ENCODE measurements at places on chromosomes 11 and 22. TPM values are rescaled to one million over a fixed set of nuclear protein-coding genes. Genes with fewer than 3 reads are reported as not detected.

The SCUBE2 gene
- polyA plus RNA-seq = 6.8 TPM

GRCh38 chr11:57370251-57370650 lies 10.7 kb downstream of the PRG3 start:
- no peak for DNase-seq

DNA sequence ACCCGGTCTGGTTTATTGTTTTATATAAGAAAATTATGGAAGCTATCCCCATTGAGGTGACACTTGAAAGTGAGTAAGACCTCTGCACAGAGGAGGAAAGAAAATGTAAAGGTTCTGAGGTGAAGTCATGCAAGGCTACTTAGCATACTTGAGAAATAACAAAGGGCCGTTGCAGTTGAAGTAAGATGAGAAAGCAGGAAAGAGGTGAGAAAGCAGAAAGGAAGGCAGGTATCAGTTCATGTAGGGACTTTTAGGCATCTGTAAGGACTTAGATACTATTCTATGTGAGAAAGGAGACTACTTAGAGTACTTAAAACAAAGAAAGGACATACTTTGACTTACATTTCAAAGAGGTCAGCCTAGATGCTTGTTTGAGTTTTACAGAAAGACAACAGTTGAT lies 84.7 kb downstream of the CASP12 start:
- no peak for DNase-seq

DNA sequence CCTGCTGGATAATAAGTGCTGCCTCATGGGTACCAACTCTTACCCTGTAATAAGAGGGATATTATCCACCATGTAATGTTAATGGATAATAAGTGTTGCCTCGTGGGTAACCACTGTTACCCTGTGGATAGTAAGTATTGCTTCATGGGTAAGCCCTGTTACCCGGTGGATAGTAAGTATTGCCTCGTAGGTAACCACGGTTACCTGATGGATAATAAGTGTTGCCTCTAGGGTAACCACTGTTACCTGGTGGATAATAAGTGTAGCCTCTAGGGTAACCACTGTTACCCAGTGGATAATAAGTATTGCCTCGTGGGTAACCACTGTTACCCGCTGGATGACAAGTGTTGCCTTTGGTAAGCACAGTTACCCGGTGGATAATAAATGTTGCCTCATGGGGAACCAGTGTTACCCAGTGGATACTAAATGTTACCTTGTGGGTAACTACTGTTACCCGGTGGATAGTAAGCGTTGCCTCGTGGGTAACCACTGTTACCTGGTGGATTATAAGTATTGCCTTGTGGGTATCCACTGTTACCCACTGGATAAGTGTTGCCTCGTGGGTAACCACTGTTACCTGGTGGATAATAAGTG lies 18.6 kb upstream of the NXPE4 start:
- no peak for DNase-seq

The OR5L1 gene
- polyA plus RNA-seq = not detected

GRCh38 chr22:39592081-39593065 lies 21.8 kb downstream of the CACNA1I start:
- DNase-seq = no peak

GRCh38 chr11:15334766-15335165 lies 220.0 kb downstream of the INSC start:
- DNase-seq = no peak

DNA sequence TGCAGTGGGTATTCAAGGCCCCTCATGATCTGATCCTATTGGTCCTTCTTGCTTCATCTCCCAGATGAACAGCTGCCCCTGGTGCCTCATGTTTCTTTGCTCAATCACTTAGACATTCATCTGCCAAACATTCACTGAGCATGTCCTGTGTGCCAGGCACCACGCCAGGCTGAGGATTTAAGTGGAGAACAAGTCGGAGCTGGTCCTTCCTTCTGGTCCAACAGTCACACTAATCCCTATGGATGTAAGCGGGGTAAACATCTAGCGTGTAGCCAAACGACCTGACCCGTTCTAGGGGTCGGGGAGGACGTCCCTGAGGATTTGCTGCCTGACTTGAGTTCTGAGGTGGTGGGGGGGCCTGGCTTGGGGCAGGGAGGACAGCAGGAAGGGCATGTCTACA lies 21.9 kb downstream of the ZMAT5 start:
- DNase-seq = no peak

DNA sequence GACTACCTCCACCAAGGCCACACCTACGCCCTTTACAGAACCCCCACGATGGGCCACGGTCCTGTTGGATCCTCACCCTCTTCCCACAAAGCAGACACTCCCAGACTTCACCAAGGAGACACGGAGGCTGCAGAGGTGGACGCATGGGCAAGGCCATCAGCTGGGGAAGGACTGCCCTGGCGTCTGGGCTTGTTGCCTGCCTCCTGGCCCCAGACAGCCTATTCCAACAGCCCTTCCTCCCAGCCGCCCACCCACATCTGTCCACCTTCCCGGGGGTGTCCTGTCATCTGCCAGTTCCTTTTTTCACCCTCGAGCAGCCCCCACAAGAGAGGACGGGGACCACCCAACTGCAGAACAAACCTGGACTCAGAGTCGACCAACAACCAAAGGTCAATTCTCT lies 28.9 kb upstream of the TH start:
- DNase-seq = no peak

DNA sequence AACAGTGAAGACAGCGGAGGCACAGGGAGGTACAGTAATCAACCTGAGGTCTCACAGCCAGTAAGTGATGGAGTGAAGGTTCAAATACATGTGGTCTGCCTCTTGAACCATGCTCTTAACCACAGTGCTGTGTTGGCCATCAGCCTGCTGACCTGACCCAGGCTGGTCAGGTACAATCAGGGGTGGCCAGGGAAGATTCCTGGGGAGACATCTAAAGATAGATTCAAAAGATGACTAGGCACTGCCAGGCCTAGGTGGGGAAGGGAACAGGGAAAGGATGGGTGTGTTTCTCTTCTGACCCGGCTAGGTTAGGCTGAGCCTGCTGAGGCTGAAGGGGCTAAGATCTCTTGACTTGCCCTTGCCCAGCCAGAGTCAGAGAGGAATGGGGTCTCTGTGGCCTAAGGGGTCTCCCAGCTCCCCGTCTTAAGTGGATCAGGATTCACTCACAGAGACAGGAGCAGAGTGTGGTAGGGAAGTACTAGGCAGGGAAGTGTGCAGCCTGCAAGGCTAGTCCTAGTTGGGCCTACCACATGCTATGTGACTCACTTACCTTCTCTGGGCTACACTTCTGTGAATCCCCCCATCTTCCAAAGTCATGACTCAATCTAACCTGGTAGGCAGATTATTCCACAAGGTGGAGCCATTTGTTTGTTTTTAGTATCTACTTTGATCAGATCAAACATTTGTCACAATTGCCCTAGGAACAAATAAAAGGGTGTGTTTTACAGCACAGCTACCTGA lies 10.4 kb upstream of the SREBF2 start:
- no peak for DNase-seq

The PANX2 gene
- 1.3 TPM for polyA plus RNA-seq

GRCh38 chr22:30191040-30191701 lies 55.4 kb downstream of the LIF start:
- DNase-seq = no peak

DNA sequence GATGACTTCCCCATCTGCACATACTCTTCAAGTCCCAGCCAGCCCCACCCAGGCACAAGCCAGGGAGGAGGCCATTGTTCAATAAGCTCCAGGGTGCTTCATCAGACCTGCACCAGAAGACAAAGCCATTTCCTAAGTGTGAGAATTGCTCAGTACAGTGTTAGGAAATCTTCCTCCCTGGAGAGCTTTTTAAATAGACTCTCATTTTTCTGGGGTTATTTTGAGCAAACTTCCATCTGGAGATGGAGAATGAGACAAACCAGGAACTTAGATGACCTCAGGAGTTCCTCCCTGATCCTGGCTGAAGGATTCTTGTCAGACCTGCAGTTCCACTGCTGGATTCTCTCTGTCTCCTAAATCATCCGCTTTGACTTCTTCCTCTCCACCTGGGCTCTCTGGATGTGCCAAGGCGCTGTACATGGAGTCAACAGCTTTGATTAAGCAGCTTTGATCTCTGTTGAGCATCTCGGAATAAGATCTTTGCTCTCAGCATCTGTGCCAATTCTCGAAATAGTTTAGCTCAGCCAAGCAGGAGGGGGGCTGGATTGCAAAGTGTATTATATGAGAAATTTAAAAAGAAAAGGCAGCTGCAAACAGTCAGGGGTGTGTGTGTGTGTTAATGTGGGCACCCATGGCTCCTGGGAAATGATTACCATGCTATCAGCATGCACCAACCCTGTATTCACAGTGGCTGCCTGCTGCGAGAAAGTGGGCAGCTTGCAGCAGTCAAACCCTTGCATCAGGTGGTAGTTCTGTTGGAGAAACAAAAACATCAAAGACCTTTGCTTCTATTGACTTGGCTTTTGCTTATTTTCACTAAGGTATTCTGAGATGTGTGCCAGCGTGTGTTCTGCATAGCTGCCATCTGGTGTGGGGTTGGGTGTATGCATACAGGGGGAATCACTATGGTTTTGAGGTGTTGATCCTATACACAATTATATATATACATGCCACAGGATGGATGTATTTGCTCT lies 70.2 kb upstream of the NAV2 start:
- DNase-seq = no peak

The H19 gene
- 2,033 TPM for polyA plus RNA-seq

The RAD9A gene
- polyA plus RNA-seq = 29.6 TPM
